ENCODE measurements at places on chromosomes 5 and 9. TPM values are rescaled to one million over a fixed set of nuclear protein-coding genes. Genes with fewer than 3 reads are reported as not detected.
A peak's percentile ranks its signal among the peaks of the same experiment; 100 is the strongest.

The SLC4A9 gene
- total RNA-seq = not detected

The LCN9 gene
- not detected for total RNA-seq

The NMUR2 gene
- total RNA-seq = not detected

The INSL6 gene
- total RNA-seq = not detected

The ELOVL7 gene
- total RNA-seq = 1.2 TPM

The SPATA9 gene
- total RNA-seq = not detected

The SPATA6L gene
- 1.7 TPM for total RNA-seq

The BAAT gene
- total RNA-seq = not detected

The FAM153A gene
- total RNA-seq = 1.4 TPM

The TMEM252 gene
- total RNA-seq = not detected

GRCh38 chr9:36872641-36873040 lies 161.4 kb downstream of the PAX5 start:
- H3K4me1 ChIP-seq = no peaks in the 10 kb centered on the region
- H3K4me3 ChIP-seq = no peak overlapping the region
- H3K27ac ChIP-seq = no peak overlapping the region
- no peaks in the 10 kb centered on the region for H3K27me3 ChIP-seq

GRCh38 chr9:137138722-137139467 lies at the start of gene GRIN1:
Gene GRIN1 (plus strand): TSS chr9:137139154. CDS start chr9:137139487, 333 bp downstream.
- no peak within 1 kb of the TSS for H3K27ac ChIP-seq
- no peak within 1 kb of the TSS for H3K4me3 ChIP-seq
- peaks cover 10% of the 10 kb centered on the region for H3K4me1 ChIP-seq
- no peaks in the 10 kb centered on the region for H3K36me3 ChIP-seq

- no peak overlapping the region for H3K4me3 ChIP-seq
- DNase-seq = no peak
- no peaks in the 10 kb centered on the region for H3K4me1 ChIP-seq
- H3K27me3 ChIP-seq = no peaks in the 10 kb centered on the region
- no peaks in the 10 kb centered on the region for H3K36me3 ChIP-seq
These were observed 28.6 kb upstream of the IL7R start for GRCh38 chr5:35828082-35828598.

DNA sequence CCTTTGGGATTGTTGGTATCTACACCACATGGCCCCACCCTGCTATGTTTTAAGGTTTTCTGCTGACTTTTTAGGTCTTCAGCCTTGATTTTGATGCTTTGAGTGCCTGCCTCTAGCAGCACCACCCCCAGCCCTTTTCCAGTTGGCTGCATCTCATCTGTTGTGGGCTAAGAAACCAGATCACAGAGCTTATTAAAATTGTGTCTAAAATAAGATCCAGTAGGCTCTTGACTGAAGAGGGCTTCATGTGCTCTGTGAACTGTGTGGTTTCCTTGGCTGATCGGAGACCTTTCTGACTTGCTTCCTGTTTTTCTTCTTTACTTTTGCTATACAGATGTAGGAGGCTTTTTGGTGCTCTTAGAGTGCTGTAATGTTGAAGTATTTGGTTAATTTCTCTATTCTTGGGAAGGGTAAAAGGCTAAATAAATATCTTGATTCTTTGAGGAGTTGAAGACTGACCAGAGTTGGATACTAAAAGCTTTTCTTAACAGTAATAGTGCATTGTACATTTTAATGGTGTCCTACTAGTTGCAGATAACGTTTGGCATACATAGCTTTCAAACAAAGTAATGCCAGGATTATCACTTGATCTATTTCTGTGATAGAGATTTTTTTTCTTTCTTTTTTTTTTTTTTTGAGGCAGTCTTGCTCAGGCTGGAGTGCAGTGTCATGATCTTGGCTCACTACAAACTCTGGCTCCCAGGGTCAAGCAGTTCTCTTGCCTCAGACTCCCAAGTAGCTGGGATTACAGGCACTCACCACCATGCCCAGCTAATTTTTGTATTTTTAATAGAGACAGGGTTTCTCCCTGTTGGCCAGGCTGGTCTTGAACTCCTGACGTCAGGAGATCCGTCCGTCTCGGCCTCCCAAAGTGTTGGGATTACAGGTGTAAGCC lies 4.5 kb downstream of the UBE2D2 start:
- H3K4me3 ChIP-seq = no peak overlapping the region
- no peaks in the 10 kb centered on the region for H3K27me3 ChIP-seq
- no peaks in the 10 kb centered on the region for H3K36me3 ChIP-seq
- no peak for DNase-seq

- no peaks in the 10 kb centered on the region for H3K36me3 ChIP-seq
- H3K27ac ChIP-seq = no peak overlapping the region
These were observed 1.3 kb upstream of the POU4F3 start for GRCh38 chr5:146337264-146337904.

DNA sequence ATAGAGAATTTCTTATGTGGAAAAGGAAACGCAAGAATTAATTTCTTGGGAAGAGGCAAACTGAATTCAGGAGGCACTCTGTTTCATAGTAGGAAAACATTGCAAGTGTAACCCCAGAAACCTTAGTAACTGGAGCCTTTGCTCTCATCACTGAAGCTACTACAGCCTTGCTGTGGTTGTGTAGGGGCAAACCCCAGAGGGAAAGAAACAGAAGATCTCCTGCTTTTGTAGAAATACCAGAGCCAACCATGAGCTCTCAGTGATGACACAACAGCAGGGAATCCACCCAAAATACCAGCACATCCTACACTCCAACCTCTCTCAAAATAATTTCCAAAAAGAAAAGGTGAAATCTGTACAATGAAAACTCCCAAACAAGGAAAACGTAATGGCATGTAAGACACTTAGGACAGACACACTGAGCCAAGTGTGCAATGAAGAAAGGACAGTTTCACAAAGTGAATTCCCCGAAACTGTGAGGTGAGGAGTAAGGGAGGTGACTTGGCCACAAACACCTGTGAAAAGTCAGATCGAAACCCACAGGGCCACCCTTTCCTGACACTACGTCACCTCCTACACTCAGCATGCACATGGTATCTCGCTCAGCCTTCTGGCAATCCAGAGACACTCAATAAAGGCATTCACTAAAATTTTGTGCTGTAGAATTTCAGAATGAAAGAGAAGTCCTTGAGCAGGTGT lies 8.5 kb upstream of the ACSL6 start:
- H3K27me3 ChIP-seq = peaks cover 10% of the 10 kb centered on the region
- DNase-seq = peak; percentile 86
- no peaks in the 10 kb centered on the region for H3K4me1 ChIP-seq

GRCh38 chr9:96087669-96088299 lies 212.3 kb downstream of the ERCC6L2 start:
- H3K27ac ChIP-seq = no peak overlapping the region
- H3K36me3 ChIP-seq = no peaks in the 10 kb centered on the region
- H3K4me1 ChIP-seq = no peaks in the 10 kb centered on the region

GRCh38 chr9:4225291-4226028 lies 74.4 kb downstream of the GLIS3 start:
- H3K36me3 ChIP-seq = no peaks in the 10 kb centered on the region
- H3K4me1 ChIP-seq = peaks cover 12% of the 10 kb centered on the region
- H3K4me3 ChIP-seq = no peak overlapping the region
- H3K27ac ChIP-seq = no peak overlapping the region
- no peaks in the 10 kb centered on the region for H3K27me3 ChIP-seq
- no peak for DNase-seq

GRCh38 chr9:131943351-131943841 lies 136.3 kb downstream of the MED27 start:
- no peak for DNase-seq
- no peak overlapping the region for H3K4me3 ChIP-seq
- no peaks in the 10 kb centered on the region for H3K36me3 ChIP-seq
- no peaks in the 10 kb centered on the region for H3K27me3 ChIP-seq

DNA sequence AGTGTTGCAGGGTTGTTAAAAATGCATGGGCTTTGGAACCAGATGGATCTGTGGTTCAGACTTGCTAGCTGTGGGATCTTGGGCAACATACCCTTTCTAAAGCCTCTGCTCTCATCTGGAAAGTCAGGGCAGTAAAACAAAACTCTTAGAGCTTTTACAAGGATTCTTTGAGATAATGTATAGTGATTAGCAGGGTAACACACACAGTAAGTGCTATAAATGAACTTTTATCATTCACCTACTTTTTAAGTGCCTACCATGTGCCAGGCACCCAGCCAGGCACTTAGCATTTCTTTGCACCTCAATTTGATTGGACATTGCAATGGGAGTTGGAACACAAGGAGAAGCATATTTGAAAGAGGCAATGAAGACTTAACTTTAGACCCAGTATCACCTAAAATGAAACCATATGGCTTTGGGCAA lies 208.6 kb upstream of the PAPPA start:
- no peak for DNase-seq
- no peak overlapping the region for H3K4me3 ChIP-seq
- H3K4me1 ChIP-seq = peaks cover 10% of the 10 kb centered on the region
- H3K27ac ChIP-seq = peak overlapping the region; percentile 73
- no peaks in the 10 kb centered on the region for H3K36me3 ChIP-seq
- no peaks in the 10 kb centered on the region for H3K27me3 ChIP-seq

DNA sequence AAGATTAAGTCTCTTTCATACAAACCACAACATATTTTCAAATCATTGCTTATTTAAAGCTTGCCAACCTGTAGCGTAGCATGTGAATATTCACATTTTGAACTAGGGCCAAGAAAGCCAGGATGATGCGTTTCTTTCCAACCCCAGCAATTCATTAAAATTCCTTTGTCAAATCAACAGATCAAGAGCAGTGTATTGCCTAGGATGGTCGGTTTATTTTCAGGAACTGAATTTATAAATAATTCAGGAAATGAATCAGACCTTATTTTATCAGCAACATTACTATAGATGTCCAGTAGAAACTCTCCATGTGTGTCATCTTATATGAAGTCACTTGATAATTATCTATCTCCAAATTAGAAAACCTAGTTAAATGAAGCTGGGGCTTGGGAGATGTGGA lies 13.2 kb upstream of the AUH start:
- no peak for DNase-seq
- H3K4me3 ChIP-seq = no peak overlapping the region
- H3K36me3 ChIP-seq = no peaks in the 10 kb centered on the region
- no peaks in the 10 kb centered on the region for H3K4me1 ChIP-seq
- no peaks in the 10 kb centered on the region for H3K27me3 ChIP-seq
- no peak overlapping the region for H3K27ac ChIP-seq

DNA sequence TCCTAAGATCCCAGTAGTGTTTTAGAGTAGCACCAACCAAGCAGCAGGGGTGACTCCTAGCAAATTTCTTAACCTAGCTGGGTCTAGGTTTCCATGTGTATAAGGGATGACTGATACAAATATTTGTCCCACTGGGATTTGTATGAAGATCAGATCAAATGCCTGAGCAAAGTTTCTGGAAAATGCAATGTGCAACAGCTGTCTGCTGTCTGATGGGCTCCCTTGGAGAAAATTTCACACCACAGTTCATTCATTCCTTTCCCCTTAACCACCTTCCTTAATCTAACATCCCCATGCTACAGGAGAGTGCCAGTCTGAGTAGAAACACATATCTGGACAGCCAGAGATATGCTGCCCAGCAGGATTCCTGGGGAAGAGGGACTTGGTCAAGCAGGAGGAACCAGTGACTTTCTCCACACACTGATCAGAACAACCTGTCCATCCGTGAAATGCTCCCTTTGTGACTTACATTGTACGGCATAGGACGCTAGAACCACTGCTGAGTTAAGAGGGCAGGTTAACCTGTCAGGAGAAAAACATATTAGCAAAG lies 53.3 kb downstream of the PTPN3 start:
- no peak overlapping the region for H3K4me3 ChIP-seq
- H3K27ac ChIP-seq = no peak overlapping the region
- H3K27me3 ChIP-seq = no peaks in the 10 kb centered on the region
- no peaks in the 10 kb centered on the region for H3K36me3 ChIP-seq
- DNase-seq = no peak
- peaks cover 3% of the 10 kb centered on the region for H3K4me1 ChIP-seq

GRCh38 chr5:169011009-169011408 lies 289.9 kb downstream of the SLIT3 start:
- no peak overlapping the region for H3K27ac ChIP-seq
- H3K4me1 ChIP-seq = peaks cover 19% of the 10 kb centered on the region
- no peak overlapping the region for H3K4me3 ChIP-seq
- H3K27me3 ChIP-seq = no peaks in the 10 kb centered on the region
- DNase-seq = no peak

- no peak overlapping the region for H3K27ac ChIP-seq
- no peak for DNase-seq
- no peaks in the 10 kb centered on the region for H3K36me3 ChIP-seq
- no peak overlapping the region for H3K4me3 ChIP-seq
- no peaks in the 10 kb centered on the region for H3K27me3 ChIP-seq
These were observed 326.7 kb upstream of the GRAMD2B start for GRCh38 chr5:126096442-126097006.

- no peaks in the 10 kb centered on the region for H3K27me3 ChIP-seq
- peaks cover 42% of the 10 kb centered on the region for H3K4me1 ChIP-seq
- H3K27ac ChIP-seq = no peak overlapping the region
- no peak overlapping the region for H3K4me3 ChIP-seq
These were observed 9.1 kb downstream of the GFPT2 start for GRCh38 chr5:180343831-180344695.
